Activated CD8-positive, alpha-beta memory T cell treated with anti-CD3 and anti-CD28 coated beads for 24 hours (primary cell): ENCODE measurements at places on chromosomes 3 and 15.

DNA sequence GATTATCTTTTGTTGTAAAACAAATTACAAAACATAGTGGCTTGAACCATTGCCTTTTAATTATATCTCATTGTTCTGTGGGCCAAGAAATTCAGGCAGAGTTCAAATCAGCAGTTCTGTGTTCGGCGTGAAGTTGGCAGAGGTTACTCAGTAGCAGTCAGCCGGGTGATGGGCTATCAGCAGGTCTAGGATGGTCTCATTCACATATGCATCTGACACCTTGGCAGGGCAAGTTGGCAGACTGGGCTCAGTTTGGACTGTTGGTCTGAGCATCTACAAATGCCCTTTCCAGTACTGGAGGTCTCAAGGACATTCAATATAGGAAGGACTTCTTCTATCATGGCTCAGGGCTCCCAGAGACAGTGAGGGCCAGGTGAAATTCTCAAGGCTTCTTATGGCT is 51.2 kb upstream of the ITGA11 start:
- DNase-seq = no peak

DNA sequence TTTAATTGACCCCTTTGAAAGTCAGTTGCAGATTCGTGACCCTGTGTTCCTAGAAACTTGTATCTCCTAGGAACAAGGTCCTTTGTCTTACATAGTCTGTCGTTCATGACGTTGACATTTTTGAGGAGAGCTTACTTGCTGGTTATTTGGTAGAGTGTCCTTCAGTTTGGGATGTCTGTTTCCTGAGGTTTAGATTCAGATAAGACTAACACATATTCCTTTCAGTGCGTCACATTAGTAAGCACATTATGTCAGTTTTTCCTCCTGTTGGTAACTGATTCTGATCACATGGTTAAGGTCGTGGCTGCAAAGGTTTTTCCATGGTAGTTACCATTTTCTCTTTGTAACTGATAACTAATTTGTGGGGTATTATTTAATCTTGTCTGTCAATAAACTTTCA is 80.8 kb downstream of the PCCB start:
- no peak for DNase-seq

DNA sequence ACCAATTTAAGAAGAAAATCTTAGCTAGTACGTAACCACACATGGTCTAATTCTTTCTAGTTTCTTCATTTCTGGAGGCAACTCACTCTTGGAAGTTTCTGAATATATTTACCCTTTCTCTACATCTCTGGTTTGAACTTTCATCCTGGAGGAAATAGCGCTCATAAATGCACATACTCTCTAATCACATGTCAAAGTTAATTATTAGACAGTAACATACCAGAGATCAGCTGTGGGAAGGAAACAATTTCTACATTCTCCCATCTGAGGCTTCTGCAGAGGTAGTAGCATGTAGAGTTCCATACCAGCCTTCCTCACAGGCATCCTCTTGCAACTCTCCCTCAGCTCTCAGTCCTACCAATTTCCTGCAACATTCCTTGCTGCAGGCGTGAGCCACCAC is 132.5 kb downstream of the RBPMS2 start:
- DNase-seq = no peak

GRCh38 chr15:101500865-101501551 is 11.5 kb upstream of the PCSK6 start:
- peak; percentile 56 for DNase-seq

DNA sequence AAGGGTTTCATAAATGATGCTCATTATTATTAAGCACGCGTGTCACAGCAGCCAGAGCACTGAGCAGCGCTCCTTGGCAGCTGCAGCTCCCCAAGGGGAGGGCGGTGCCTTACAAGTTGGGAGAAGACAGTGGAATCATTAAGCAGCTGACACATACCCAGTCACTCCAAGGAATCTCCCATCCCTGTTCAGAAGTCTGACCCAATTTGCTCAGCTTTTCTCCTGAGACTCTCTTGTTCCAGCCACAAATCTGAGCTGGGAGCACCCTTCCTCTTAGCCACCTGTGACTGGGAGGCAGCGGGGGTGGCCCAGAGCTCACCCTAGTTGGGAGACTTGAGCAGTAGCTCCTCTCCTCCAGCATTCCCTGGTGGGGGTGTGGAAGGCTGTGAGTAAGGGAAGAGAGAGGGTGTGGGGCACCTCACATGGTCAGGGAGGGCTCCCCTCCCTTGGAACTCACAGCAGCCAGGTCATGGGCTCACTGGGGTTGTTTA is 64.3 kb downstream of the DUT start:
- no peak for DNase-seq

DNA sequence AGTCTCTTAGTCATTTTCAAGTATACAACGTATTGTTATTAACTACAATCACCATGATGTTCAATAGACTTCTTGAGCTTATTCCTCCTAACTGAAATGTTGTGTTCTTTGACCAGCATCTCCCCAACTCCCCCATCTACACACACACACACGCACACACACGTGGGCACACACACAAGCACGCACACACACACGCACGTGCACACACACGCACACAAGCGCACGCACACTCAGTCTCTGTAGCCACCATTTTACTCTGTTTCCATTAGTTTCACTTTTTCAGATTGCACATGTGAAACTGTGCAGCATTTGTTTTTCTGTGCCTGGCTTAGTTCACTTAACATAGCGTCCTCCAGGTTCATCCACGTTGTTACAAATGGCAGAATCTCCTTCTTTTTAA is 247.0 kb downstream of the XXYLT1 start:
- DNase-seq = no peak

DNA sequence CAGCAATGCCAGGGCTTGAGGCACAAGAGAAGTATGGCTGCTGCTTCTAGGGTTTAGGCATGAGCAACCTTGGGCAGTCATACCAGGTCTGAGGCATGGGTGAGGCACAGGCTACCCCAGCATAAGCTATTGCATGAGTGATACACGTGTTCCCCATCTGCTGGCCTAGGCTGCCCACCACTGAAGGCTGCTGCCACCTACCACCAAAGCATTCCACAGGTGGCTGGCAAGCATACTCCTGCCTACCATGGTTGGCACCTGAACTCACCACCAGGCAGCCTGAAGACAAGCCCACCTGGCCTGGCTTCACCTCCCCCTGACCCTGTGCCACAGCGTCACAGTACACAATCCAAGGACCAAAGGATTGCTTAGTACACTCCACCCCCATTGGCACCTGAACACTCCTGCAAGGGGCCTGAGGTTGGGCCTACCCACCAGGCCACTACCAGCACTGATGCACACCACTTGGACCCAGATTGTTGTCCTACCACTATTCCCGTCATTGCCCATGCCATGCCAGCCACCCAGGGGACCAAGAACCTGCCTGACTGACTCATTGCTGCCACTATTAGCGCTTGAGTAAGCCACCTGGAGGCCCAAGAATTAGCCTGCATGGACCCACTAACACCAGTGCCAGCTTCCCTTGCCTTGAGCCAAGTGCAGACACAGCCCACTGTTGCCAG is 115.7 kb downstream of the STT3B start:
- DNase-seq = no peak

GRCh38 chr3:170270282-170270881 is 48.2 kb downstream of the PRKCI start:
- no peak for DNase-seq

DNA sequence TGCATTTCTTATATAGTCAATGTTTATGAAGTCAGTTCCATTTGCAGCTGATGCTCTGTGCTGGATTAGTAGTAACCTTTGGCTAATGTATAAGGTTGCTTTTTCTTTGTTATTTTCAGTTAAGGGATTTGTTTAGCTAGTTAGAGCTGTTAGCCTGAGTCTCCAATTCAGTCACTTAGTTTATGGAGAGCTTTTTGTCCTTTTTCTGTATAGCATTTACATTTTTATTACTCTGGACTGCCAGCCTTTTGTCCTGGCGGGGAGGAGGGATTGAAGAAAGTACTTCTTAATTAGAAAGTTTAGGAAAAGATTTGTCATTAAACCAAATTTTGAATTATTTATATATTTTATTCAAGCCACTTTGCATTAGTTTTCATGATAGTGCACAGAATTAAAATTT is 52.0 kb downstream of the DNAJC13 start:
- no peak for DNase-seq

DNA sequence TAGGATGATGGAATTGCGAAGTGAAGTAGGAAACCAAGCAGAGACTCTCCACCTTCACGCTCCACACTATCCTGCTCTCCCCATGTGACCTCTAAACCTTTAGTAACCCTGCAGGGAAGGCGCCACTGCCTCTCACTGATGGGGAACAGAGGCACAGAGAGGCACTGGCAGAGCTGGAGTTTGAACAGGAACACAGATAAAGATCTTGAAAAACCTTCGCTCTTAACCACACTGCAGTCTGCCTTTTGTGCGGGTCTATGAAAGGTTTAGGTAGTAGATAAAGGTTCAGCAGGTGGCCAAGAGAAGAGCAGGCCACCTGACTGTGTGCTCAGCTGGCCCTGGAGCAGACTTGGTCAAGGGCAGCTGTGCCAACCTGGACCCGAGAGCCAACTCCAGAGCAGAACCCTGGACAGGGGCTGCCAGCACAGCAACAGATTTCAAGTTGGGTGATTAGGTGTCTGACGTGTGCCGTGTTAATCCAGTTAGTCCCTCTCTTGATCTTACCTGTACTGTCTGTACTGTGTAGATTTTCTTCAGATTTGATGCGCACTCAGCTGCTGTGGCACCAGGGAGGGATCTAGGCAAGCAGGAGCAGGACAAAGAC is 15.2 kb downstream of the EIF4E3 start:
- DNase-seq = no peak

GRCh38 chr15:69729167-69729748 is 276.6 kb downstream of the RPLP1 start:
- DNase-seq = peak; percentile 93

- no peak for DNase-seq
Observed at GRCh38 chr3:149512073-149512782, 37.7 kb downstream of the TM4SF4 start.

DNA sequence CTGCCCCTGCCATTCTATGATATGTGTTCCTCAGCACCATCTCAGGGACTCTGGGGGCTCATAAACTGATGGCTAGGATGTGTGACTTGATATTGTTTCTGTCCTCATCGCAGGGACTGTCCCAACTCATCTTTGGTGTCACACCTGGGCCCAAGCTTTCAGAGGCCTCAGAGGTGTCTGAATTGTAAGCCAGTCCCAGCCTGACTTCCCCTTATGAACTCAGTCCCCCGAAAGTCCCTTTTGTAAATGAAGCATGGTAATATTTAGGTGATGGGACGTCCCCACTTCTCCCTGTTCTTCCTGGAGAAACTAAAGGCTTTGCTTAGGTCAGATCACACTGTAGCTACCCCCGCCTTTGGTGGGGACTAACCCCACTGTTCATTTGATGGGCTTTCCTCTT is 142.4 kb upstream of the TLE3 start:
- no peak for DNase-seq

DNA sequence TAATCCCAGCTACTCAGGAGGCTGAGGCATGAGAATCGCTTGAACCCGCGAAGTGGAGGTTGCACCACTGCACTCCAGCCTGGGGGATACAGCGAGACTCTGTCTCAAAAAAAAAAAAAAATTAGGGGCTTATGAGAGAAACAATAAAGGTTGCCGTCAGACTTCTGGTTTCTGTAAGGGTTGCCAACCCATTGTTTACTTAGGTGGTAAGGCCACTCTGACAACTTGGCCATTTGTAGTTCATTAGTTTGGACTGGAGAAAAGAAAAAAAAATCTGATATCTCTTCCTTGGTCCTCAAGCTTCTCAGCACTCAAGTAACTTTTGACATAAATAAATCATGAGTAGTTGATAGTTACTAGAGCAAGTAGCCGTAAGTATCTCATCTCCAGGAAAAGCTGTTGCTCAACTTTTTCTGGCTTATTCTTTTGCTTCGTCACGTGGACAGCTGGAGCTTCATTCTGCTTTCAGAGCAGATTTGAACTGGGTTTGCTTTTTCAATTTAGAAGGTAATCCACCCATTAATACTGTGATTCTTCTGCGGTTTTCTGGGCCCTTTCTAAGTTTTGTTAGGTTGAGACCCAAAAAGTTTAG is 9.4 kb downstream of the SNX1 start:
- DNase-seq = no peak

DNA sequence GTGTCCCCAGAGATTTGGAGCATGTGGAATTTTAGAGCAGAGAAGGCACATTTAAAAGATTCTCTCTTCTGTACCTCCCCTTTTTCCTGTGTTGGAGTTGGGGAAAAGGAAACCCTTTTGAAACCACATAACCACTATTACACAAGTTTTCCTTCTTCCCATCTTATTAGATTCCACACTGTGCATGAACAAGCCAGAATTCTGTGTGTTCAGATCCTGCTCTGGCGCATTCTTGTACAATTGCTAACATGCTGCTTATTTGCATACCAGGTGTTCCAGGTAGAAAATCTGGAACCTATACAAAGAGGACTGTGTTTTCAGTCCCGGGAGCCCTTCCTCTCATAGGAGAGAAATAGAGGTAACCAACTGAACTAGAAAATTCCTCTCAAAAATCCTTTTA is 2.6 kb upstream of the CIB2 start:
- no peak for DNase-seq

- no peak for DNase-seq
Observed at GRCh38 chr3:32340039-32340438, 51.6 kb upstream of the CMTM7 start.

- DNase-seq = no peak
Observed at GRCh38 chr15:65991721-65992483, 122.6 kb downstream of the RAB11A start.

- no peak for DNase-seq
Observed at GRCh38 chr3:50138266-50139200, 16.6 kb upstream of the SEMA3F start.

GRCh38 chr3:160956785-160957184 is 148.4 kb downstream of the B3GALNT1 start:
- no peak for DNase-seq
